HEK293T (cell line): ENCODE measurements at places on chromosomes 4 and X.

- DNase-seq: no peak
Measured at GRCh38 chr4:48184882-48185281, 50.8 kb upstream of the TXK start.

DNA sequence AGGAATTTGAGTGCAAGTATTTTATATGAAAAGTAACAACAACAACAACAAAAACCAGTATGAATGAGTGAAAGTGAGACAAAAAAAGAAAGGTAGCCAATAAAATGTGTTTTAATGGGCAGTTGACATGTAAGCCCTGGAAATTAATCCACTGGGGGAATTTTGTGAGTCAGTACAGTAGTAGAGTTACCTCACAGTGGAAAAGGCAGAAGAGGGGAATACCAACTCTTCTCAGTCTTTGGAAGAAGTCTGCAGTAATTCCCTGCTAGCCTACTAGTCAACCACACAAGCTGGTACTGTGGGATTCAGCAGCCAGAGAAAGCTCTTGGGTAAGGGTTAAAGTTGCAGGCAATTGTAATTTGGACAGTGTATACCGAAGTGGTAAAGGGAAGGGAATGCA lies 76.3 kb upstream of the IL15 start:
- DNase-seq: no peak

GRCh38 chr4:66629927-66630326 lies 915.4 kb downstream of the CENPC start:
- no peak for DNase-seq

- DNase-seq: no peak
Measured at GRCh38 chr4:99506781-99507180, 4.0 kb upstream of the C4orf17 start.

GRCh38 chr4:8582436-8582835 lies 2.2 kb downstream of the GPR78 start:
- DNase-seq: no peak

- no peak for DNase-seq
Measured at GRCh38 chr4:77805840-77806239, 13.3 kb downstream of the CNOT6L start.

DNA sequence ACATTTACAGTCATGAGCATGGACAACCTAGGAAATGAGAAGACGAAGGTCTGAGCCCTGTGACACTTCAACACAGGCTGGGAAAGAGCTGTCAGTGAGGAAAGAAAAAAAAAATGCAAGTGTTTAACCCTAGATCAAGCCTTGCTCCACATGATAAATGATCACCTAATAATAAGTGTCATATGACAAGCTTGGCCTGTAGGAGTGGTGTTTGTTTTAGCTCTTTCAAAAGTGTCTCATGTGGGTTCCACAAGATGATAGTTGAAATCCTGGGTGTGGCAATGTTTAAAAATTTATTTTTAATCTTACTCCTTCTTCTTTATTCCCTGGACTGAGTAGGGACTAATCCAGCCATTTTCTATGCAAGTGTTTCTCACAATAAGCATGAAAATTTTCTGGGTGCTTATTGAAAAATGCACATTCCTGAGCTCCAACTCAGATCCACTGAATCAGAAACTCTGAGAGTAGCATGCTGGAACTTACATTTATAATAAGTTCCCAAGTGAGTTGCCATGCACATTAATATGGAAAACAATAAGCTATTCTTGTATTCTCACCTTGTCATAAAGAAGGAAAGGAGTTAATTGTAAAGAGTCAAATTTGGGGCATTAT lies 138.3 kb downstream of the AREG start:
- no peak for DNase-seq

- no peak for DNase-seq
Measured at GRCh38 chr4:38676986-38677385, 13.0 kb downstream of the KLF3 start.

DNA sequence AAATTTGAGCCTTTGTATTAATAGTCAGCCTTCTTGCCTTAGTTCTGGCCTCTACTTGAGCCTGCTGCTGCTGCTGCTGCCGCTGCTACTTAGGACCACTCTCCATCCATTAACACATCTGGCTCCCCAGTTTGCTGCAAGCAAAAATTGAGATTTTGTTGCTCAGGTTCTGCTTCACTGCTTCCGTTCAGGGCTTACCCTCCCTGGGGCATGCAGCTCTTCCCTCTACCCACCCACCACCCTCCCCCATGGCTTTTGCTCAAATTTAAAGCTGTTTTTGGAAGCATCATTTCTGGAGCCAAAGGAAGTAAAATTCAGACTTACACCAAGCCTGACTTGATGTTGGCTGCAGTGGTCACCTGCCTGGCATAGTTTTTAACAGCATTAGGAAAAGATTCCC lies 28.9 kb upstream of the FRMPD3 start:
- no peak for DNase-seq

DNA sequence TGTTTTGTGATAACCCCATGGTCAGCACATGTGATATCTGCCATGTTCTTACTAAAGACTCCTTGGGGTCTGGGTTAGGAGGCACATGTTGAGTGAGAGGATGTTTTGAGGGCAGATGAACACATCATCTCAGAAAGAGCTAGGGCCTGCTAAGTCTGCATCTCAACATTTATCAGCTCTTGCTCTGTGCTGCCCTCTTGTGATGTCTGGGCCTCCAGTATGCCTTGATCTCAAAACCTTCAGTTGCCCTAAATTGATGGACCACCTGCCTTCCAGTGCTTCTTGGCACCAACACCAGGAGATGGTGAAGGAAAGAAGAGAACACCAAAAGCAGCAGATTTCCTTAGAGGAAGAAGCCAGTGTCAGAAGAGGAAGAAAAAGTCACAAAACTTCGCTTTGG lies 22.5 kb downstream of the MID1 start:
- DNase-seq: peak; percentile 38

DNA sequence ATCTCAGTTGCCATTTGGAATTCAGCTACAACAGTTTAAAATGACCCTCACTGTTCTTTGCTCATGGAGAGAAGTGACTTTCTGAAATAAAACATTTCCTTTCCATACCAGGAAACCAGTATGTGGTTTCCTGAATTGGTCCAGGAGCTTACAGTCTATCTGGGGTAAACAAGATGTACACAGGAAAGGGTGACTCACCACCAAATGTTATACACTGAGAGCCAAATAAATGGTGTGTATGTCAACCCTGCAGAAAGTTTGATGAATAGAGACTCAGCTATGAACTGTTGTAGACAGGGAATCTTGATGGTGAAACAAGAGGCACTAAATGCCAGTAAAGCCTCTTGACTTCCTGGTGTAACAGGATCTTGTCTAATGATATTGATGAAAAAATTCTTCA lies 100.4 kb downstream of the HS6ST2 start:
- DNase-seq: no peak

DNA sequence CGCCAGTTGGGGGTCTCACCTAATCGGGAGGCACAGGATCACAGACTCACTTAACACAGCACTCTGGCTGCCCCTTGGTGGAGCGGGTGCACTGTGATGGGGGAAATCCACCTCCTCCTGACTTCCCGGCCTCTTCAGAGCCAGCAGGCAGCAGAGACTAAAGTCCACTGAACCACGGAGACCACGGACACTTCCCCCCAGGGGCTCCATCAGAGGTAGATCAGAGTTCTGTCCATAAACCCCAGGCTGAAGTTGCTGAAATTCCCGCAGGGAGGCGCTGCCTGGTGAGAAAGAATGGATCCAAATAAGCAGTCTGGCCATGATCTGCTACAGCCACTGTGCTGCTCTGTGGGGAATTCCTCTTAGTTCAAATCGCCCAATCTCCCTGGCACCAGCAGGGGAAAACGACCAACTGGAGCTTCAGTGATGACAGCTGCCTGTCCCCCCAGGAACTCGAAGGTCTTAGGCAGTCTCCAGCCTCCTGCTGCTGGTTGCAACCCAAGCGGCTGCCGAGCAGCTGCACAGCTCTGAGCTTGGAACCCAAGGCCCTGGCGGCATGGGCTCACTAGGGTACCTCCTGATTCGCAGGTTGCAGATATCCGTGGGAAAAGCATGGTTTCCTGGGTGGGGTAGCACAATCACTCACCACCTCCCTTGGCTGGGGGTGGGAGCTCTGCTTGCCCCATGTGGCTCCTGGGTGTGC lies 106.9 kb upstream of the DCAF12L2 start:
- DNase-seq: peak; percentile 8

DNA sequence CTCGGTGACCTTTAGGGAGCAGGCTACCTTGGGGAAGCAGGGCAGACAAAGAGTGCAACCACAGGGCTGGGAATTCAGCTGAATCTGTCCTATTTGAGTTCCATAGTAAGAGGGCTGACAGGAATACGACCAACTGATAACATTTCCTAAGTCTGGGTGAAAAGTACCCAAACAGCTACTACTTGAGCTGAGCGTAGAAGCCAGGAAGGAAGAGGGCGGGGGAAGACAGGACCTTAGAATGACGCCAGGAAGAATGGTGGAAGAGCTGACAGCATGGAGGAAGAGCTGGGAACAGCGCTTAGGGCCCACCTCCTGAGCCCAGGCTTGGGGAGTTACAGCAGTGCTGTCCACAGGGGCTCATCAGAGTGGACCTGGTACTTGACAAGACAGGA lies 14.4 kb downstream of the MECP2 start:
- DNase-seq: no peak

DNA sequence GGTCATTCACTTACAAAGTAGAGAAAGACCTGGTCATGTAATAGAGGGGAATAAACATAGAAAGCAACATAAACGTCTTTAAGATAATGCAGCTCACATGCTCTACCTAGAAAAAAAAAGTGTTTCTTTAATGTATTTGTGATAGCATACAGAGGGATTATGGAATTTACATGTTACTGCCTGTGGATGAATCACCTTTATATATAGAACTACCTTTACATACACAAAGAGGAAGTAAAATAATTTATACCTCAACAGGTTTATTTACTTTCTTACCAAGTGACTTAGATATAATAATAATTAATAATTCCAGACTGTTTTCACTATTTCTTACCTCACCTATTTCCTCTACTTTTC lies 81.5 kb downstream of the PPP3CA start:
- no peak for DNase-seq

DNA sequence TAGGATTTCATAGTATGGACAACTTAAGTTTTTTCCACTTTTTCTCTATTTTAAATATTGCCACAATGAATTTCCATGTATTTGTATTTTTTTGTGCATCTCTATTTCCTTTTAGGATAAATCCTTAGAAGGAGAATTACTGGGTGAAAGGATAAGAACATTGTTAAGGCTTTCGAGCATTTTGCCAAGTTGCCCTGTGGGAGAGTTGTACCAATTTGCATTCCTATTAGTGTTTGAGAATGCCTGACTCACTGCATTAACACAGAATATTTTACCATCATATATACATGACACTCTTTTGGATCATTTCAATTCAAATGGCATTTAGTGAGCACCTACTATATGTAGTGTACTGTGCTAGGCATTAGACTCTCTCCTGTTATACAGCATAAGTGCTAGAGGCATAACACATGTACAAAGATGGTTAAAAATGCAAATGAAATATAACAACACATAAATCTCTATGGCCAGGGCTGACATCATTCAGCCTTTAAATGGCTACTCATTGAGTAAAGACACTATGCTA lies 57.0 kb downstream of the PLAC1 start:
- no peak for DNase-seq

GRCh38 chr4:136850446-136850845 lies 681.8 kb downstream of the PCDH18 start:
- no peak for DNase-seq

DNA sequence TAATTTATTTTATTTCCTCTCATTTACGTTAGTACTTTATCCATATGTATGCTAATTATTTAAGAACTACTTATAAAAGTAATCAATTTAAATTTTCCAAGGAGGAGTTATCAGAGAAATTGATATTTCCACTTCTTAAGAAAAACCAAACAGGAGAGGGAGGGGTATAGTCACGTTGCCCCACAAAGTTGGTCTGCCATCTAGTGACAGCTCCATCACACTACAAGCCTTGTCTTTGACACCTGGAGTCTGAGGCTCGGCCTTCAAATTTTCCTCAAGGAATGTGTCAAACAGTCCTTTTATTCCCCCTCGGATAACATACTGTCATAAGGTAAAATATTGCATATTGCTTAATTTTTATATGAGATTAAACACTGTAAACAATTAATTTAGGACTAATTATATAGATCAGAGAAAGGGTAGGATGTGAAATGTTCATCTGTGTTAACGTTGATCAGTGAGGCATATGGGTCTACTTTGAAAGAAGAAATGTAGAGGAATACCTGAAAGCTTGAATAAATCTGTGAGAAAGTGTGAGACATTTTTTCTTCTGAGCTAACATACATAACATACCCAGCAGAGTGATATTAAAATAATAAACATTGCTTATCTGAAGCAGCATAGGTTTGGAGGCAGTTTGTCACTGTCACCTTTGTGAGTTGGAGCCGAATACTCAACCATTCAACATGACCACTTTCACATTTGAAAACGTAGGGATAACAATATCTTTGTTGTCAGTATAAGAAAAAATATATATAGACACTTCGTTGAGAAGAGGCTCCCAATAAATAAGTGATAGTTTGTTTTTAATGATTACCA lies 114.4 kb downstream of the GLRA3 start:
- DNase-seq: peak; percentile 61
